Spinal cord (tissue), 10 donors: ENCODE measurements at places on chromosomes 2 and 18. TPM values are rescaled to one million over a fixed set of nuclear protein-coding genes. Genes with fewer than 3 reads are reported as not detected.

The L3MBTL4 gene
- 11.5 TPM for total RNA-seq

The TEKT4 gene
- 0.69 TPM for total RNA-seq

- H3K36me3 ChIP-seq, result peaks cover 79% of the 10 kb centered on the region
- DNase-seq, result no peak
- H3K4me3 ChIP-seq, result no peak overlapping the region
- H3K27ac ChIP-seq, result no peak overlapping the region
- H3K27me3 ChIP-seq, result no peaks in the 10 kb centered on the region
Observed at GRCh38 chr2:241241669-241242068, 53.2 kb downstream of the ANO7 start.

GRCh38 chr2:226337941-226338600 is 461.5 kb downstream of the IRS1 start:
- no peak overlapping the region for H3K27ac ChIP-seq
- no peak for DNase-seq
- H3K4me3 ChIP-seq, result no peak overlapping the region
- H3K36me3 ChIP-seq, result no peaks in the 10 kb centered on the region

DNA sequence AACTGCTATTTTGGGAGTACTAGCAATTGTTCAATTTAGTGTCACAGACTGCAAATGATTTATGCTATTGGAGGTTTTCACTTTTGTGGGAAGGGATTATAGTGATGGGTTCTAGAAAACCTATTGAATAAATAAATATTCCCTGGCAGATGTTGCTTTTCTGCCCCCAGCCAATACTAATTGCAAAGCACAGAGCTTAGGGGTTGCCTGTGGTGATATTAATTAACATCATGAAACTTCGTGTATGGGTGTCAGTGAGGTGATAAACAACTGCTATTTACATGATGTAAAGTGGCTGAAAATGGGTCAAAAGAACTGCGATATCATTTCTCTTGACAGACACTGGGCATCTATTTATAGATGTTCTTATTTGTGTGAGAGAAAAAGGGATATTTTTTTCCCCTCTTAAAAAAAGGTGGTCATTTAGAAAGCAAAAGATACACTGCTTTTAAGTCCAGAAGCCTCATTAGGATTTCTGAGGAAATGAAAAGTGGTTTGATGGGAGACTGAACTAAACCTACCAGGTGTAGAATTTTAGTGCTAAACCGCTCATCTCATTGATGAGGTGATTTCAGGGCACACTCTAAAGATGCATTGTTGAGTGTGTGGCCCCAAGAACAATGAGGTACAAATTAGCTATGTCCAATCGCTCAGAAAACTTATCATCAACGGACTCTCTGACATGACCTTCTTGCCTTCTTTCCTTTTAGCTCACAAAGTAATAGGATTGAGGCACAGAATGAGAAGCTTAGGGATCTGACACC is 116.7 kb upstream of the CHST9 start:
- H3K27me3 ChIP-seq, result no peaks in the 10 kb centered on the region
- H3K4me3 ChIP-seq, result no peak overlapping the region
- H3K36me3 ChIP-seq, result no peaks in the 10 kb centered on the region
- H3K27ac ChIP-seq, result no peak overlapping the region
- H3K4me1 ChIP-seq, result no peaks in the 10 kb centered on the region

- H3K36me3 ChIP-seq, result no peaks in the 10 kb centered on the region
- H3K27ac ChIP-seq, result no peak overlapping the region
- H3K4me1 ChIP-seq, result no peaks in the 10 kb centered on the region
Observed at GRCh38 chr2:185862657-185863398, 124.2 kb downstream of the FSIP2 start.

The CACNB4 gene
- total RNA-seq, result 62.9 TPM

The LONRF2 gene
- total RNA-seq, result 17.0 TPM

GRCh38 chr2:204401114-204401513 is 144.2 kb upstream of the PARD3B start:
- no peaks in the 10 kb centered on the region for H3K27me3 ChIP-seq
- H3K27ac ChIP-seq, result no peak overlapping the region
- H3K4me3 ChIP-seq, result no peak overlapping the region
- no peak for DNase-seq

- no peaks in the 10 kb centered on the region for H3K36me3 ChIP-seq
- no peaks in the 10 kb centered on the region for H3K27me3 ChIP-seq
- H3K27ac ChIP-seq, result no peak overlapping the region
- no peaks in the 10 kb centered on the region for H3K4me1 ChIP-seq
- DNase-seq, result no peak
Observed at GRCh38 chr2:225274751-225275150, 124.8 kb upstream of the NYAP2 start.

- no peak overlapping the region for H3K27ac ChIP-seq
- H3K4me3 ChIP-seq, result no peak overlapping the region
- peaks cover 6% of the 10 kb centered on the region for H3K4me1 ChIP-seq
- H3K27me3 ChIP-seq, result no peaks in the 10 kb centered on the region
Observed at GRCh38 chr2:233929352-233930022, 12.3 kb downstream of the TRPM8 start.

The ADRA2B gene
- total RNA-seq, result 0.88 TPM
